ENCODE measurements at places on chromosomes 12 and 14. TPM values are rescaled to one million over a fixed set of nuclear protein-coding genes. Genes with fewer than 3 reads are reported as not detected.

The EFS gene
- total RNA-seq = 10.3 TPM

The COX8C gene
- not detected for total RNA-seq

The HSPB8 gene
- 314 TPM for total RNA-seq

The OR6C2 gene
- not detected for total RNA-seq

The LRP1 gene
- total RNA-seq = 188 TPM

The SERPINA3 gene
- total RNA-seq = 284 TPM

The MSI1 gene
- total RNA-seq = 7.8 TPM

The TEX52 gene
- not detected for total RNA-seq

The KCNK10 gene
- not detected for total RNA-seq

The NPC2 gene
- 156 TPM for total RNA-seq

The KITLG gene
- 12.0 TPM for total RNA-seq

The ITGA7 gene
- 395 TPM for total RNA-seq

The PLCZ1 gene
- 0.59 TPM for total RNA-seq

The IL31 gene
- total RNA-seq = not detected
